ENCODE measurements at places on chromosomes 2 and 18. TPM values are rescaled to one million over a fixed set of nuclear protein-coding genes. Genes with fewer than 3 reads are reported as not detected.

DNA sequence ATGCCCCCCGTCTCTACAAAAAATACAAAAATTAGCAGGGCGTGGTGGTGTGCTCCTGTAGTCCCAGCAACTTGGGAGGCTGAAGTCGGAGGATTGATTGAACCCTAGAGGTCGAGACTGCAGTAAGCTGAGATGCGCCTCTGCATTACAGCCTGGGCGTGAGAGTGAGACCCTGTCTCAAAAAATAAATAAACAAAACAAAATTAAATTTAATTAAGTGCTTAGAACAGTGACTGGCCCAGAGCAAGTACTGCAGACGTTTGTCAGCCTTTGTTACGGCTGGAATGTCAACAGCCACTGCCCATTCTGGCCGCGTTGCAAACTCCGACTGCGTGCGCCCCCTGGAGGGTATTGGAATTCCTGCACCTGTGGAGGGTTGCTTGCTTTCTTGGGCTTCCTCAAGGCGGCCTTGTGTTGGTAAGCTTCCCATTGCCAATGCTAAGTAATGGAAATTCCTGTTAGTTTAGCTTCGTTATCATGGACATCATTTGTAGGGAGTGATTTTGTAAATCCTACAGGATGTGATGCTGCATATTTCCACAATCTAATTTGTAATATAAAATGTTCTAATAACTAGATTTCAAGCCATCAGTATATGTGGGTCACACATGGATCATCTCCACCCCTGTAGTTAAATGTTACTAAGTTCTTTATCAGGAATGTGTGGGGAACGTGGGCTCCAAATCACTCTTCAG is 15.9 kb upstream of the ATP6V1B1 start:
- DNase-seq: peak; percentile 31

GRCh38 chr2:177908182-177908581 is 164.4 kb downstream of the PDE11A start:
- no peak for DNase-seq

- DNase-seq: no peak
These were observed 18.9 kb upstream of the KLHL23 start for GRCh38 chr2:169714699-169715098.

GRCh38 chr2:120709608-120710041 is 26.0 kb upstream of the GLI2 start:
- DNase-seq: no peak

DNA sequence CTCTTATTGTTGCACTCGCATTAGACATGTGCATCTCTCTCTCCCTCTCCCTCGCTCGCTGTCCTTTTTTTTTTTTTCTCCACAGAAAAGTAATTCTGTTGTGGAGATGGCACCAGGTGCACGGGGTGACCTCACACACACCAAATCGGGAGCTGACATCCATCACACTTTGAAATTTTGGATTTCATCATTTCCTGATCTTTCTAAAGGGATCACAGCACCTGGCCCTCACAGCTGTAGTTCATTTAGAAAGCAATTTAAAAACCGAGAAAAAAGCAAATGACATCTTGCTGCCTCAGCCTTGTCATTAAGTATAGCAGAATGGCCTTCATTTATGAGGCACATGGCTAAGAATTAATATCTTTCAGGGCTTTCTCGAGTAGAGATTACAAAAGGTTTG is 717.2 kb downstream of the RNF144A start:
- no peak for DNase-seq

DNA sequence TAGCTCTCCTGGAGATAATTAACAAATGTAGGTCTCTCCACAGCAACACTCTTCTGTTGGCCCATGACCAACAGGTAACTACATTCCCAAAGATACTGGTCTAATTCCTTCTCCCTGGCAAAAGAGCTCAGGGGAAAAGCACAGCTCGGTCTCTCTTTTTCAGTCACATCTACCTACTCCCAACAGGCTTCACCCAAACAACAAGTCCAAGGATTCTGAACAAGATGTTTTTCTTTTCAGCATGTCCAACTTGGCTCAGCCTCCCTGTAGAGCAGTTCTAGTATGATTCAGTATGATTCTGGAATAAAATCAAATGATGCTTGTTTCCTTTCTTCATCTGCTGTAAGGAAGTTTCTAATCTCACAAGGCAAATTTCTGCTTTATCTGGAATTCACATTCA is 1704.8 kb upstream of the PIK3C3 start:
- no peak for DNase-seq

DNA sequence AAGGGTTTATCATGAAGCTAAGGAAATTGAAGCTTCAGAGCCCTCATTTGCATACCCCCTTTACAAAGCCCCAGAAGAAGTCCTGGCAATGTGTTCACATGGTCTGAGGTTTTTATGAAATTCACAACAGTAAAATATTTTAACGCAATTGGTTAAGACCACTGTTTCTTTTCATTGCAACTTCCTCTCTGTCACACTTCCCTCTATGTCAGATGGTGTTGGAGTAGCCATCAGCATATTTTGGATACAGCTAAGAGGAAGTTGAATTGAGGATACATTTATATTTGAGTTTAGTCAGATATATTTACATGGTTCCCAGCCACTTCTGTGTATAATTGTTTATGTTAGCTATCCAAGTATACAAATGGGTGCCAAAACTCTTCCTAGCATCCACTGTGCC is 170.0 kb downstream of the TXNL1 start:
- DNase-seq: no peak

DNA sequence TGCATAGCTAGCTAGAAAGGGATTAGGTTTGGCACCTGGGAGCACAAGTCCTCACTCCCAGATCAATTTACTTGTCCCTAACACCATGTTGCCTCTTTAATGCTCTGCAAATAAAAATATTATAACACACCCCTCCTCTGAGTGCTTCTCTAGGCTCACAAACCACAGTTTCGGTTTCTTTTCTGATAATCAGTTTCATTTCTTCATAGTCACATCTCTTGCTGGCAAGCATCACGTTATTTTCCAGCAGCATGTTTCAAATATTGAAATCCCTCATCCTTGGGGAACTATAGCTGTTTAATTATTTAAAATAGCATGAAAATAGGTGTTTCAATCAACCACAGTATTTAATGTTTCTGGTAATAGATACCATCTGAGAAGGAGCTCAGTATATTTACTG is 13.9 kb upstream of the SMCHD1 start:
- peak; percentile 49 for DNase-seq

DNA sequence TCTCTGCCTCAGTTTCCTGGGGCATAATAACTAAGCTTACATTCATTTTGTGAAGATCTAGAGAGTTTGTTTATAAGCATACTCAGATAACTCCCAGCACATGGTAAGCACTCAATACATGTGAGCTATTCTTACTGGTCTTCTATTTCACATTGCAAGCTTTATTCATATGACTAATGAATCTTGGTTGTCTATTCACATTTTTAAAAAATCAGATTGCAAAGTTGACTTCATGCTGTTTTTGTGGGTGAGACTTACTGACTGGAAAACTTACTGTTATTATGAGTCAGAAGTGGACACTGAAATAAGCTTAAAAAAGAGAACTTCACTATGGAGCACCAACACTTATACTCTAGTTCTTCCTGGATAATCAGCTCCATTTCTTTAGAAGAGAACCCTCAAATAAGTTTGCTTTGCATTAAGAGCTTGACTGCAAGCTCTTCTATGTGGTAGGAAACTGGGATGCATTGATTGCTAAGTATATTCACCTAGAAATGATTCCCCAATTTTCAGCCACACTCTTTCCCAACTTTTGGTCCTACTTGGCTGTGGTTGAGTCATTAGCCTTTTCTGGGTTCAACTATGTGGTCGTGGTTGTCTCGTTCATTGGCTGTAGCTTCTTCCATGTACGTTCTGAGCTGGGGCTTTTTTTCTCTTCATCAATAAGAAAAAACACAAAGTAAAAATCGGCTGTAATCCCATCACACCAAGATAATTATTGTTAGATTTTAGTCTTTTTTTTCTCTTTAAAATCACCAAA is 29.5 kb upstream of the RBMS1 start:
- DNase-seq: no peak

GRCh38 chr2:233380132-233380895 is 26.0 kb downstream of the DGKD start:
- DNase-seq: no peak

DNA sequence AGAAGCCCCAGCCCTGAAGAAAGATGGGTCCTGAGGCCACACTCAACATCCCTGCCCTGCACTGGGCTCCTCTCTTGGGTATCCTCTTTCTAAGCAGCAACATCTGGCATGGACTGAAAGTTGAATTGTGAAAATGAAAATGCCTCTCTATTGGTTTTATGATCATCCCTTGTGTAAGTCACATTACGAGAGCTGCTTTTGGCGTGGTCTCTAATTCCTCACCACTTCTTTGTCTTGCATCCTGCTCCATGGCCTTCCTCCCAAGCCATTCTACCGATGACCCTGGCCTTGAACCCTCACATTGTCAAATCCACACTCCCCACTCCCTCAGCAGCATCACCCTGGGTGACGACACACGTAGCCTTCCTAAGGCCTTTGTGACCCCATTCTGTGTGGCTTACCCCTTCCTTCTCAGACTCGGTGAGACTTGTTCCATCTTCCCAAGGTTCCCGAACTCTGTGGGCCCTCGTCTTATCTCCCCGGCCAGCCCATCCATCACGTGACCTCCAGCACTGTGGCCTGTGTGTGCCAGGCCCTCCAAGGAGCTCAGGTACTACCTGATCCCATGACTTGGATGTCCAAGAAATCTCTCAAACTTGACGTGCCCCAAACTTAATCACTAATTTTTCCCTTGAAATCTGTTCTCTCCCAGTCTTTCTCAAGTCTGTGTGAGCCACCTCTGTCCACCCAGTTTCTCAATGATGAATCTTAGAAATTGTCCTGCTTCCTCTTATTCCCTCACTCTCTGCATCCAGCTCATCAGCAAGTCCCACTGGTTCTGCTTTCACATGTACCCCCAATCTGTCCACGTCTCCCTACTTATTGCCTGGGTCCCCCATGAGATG is 194.7 kb upstream of the HS6ST1 start:
- DNase-seq: no peak

CABYR gene
- 1.7 TPM for total RNA-seq

EPB41L3 gene
- 1.2 TPM for total RNA-seq

CAPN14 gene
- 0.31 TPM for total RNA-seq

PJVK gene
- 1.9 TPM for total RNA-seq

Measured in CD8-positive, alpha-beta memory T cell (primary cell).